ENCODE measurements at places on chromosomes 2 and 18.

DNA sequence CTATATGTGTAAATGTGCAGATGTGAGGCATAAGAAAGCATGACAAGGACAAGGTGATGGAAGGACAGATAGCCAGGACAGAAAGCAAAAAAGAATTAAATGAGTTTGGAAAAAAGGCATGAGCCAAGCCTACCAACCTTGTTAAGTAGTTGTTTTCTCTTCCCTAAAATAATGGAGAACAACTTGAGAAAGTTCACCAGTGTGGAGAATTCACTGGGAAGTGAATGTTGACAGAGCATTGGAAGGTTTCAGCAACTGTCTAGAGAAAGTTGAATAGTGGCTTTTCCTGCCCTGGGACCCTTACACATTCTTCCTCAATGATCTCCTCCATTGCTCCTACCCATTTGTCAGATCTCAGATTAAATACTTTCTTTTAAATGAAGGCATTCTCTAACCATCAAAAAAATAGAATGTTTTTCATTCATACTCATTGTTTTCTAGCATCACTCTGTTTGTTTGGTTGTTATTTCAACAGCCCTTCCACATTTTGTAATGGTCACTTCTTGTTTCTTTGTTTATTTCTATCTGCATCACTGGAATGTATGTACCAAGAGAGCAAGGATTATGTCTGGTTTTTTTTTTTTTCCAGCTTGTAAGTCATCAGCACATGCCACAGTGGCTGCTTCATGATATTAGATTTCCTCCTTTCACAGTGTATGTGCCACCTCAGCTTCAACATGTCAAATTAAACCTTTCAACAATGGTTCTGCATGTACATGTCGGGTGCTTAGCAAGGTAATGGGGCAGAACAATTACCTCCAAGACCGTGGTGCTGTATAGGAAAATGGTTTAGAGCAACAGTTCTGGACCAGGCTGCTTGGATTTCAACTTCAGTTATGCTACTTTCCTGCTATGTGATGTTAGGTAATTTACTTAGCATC is 586.0 kb upstream of the VRK2 start:
- DNase-seq, result no peak

DNA sequence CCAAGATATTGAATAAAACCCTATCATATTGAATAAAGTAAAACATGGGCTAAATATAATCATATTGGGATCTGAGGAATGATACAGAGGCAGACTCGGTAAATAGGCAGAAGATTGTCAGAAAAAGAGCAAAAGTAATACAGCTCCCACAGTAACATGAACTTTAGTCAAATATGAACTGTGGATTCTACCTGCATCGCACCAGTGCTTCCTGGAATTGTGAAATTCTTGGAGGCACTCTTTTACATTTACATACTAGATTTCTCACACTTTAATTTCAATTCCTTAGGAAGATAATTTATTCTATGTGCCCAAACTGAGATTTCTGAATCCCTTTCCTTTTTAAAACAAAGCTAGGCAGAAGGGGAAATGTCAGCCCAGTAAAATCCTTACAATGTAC is 325.1 kb upstream of the SLC39A10 start:
- no peak for DNase-seq

GRCh38 chr2:120287183-120288015 is 34.7 kb downstream of the RALB start:
- DNase-seq, result peak; percentile 90

GRCh38 chr2:221467610-221468009 is 104.5 kb downstream of the EPHA4 start:
- no peak for DNase-seq

GRCh38 chr2:169112841-169113240 is 43.5 kb downstream of the DHRS9 start:
- no peak for DNase-seq

DNA sequence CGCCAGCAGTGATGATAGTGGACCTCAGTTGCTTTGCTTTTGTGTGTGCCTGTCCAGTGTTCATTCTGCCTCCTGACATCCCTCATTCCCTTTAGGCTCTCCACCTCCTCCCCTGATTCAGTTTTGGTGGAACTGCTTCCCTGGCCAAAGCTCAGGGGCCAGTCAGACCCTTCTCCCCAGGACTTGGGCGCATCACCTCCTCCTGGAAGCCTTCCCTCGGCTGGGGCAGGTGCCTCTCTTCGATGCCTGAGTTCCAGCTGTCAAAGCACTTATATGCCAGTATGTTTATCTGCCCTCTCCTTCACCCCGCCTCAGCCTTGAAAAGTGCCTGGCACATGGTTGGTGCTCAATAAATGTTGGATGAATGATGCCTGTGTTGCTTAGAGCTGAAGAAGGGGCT is 11.5 kb downstream of the NMUR1 start:
- DNase-seq, result no peak

- DNase-seq, result no peak
These were observed 38.4 kb downstream of the ADAM17 start for GRCh38 chr2:9517118-9517782.

GRCh38 chr18:47413327-47413726 is 161.9 kb upstream of the SKOR2 start:
- no peak for DNase-seq

GRCh38 chr2:10374362-10374943 is 71.7 kb downstream of the HPCAL1 start:
- no peak for DNase-seq

GRCh38 chr2:168035458-168035857 is 211.9 kb downstream of the STK39 start:
- no peak for DNase-seq

GRCh38 chr2:207423886-207424285 is 105.9 kb upstream of the CREB1 start:
- peak; percentile 96 for DNase-seq

- DNase-seq, result no peak
These were observed 21.4 kb upstream of the TDRD15 start for GRCh38 chr2:21102356-21102755.

- DNase-seq, result no peak
These were observed 662.2 kb downstream of the XIRP2 start for GRCh38 chr2:167550448-167550847.

DNA sequence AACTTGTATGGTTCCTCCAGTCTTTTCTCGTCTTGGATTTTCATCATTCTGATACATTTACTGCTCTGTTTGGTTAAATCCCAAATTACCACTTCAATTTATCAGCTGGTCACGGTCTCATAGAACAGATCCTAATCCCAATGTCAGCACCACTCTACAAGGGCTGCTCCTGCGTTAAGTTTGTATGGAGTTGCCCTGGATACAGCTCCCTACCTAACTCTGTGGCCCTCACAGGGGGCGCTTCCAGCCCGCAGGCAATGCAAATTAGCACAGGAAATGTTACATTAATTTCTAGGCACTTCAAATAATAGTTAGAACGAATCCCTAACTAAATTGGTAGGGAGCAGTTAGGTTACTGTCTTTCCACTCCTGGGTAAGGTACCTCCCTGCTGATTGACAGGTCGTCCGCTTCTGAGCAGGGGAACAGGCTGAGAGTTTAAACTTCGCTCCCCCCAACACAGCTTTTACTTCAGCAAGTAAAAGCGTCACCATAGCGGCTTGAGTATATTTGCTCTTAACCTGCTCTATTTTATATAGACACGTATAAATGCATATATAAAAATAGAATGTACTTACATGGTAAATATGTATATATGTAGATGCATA is 238.5 kb upstream of the FANCL start:
- DNase-seq, result no peak

DNA sequence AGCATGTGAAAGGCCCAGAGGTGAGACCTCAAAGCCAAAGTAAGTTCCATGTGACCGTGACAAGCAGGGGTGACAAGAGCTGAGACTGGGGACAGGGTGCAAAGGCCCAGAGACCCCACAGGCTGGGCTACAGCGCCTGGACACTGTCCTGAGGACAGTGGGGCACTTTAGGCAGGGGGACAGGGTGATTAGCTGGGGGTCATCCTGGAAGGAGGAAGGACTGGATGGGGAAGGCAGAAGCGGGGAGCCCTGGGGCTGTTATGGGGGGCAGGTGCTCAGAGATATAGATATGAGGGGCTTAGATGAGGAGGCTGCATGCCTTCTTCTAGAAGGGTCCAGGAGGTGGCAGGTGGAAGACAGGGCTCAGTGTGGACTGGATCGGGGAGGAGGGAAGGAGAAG is 31.5 kb downstream of the KIF1A start:
- DNase-seq, result no peak

DNA sequence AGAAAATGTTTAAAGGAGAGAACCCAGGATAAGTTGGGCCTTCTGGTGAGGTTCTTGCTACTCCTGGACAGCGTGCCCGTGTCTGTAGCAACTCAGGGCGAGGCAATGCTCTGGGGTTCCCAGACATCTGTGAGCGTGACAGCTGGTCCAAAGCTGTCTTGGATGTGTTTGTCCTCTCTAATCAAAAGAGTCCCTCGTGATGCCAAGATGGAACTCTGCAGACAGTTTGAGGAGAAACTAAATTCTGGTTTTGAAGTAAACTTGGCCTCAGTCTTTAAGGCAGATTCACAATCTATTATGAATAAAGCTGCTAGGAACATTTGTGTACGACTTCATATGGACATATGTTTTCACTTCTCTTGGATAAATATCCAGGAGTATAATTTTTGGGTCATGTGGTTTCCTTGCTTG is 47.3 kb downstream of the TMEM17 start:
- no peak for DNase-seq

DNA sequence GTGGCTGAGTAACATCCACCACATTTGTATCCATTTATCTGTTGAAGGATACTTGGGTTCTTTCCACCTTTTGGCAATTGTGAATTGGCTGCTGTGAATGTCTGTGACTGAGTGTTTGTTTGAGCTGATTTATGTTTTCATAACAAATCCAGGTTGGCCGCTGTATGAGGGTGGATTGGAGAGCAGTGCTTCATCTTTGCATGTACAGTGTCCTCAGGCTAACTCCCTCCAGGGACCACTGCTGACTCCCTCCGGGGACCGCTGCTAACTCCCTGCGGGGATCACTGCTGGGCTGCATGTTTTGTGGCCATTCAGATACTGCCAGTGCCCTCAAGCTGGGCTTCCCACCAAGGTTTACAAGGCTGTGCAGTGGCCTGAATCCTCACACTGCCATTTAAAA is 10.2 kb downstream of the BOK start:
- no peak for DNase-seq

DNA sequence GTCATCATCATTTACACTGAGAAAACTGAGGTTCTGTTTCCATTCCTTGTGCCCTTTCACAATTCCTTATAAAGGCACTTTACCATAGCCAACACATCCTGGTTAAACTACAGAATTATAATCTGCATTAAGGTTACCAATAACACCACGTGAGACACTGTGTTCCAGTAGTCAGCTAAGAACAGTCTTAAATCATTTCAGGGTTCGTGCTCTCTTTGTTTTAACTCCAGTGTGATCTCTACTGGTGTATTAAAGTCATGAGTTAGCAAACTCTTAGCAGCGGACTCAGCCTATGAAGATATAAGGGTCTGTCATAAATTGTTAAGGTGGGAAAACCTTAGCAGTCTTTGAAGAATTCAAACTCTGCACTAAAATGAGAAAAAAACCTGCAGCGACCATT is 53.0 kb downstream of the TCF4 start:
- DNase-seq, result no peak

DNA sequence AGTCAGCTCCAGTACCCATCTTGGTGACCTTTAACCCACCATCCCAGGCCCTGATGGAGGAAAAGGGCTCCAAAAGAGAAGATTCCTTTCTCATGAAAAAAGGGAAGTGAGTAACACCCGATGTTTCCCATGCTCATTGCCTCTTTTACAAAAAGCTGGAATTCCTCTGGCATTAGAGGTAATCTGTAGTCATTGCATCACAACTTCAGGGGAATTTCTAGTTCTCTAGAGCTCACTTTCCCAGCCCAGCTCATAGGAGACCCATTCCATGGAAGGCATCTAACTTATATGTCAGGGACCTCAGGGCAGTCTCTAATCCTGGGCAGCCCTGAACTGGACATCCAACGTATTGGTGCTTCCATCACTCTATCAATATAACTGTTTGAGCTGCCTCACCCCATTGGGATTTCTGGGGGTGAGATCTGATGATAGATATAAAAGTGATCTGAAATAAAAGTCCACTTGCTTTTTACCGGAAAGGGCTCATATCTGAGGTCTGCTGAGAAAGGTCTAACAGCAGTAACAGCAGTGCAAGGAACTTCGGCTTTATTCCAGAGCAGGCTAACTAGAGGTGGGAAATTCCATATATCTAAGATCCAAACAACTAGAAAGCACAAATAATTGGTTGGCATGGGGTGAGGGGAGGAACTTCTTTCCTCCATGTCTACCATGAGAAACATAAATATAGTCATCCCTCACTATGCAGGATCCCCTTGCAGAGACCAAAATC is 106.1 kb downstream of the ETAA1 start:
- peak; percentile 79 for DNase-seq

DNA sequence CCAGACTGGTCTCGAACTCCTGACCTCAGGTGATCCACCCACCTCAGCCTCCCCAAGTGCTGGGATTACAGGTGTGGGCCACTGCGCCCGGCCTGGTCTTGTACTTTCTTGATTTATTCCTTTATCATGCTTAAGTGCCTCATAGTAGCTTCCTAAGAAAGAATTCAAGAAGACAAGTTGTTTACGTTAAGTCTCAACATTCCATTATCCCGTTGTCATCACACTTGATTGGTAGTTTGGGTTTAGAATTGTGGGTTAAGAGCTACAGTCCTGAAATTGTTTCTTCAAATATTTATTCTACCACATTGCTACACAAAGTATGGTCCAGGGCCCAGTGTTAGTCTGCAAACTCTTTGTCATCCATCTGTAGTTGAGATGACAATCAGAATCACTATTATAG is 194.0 kb downstream of the VWC2L start:
- peak; percentile 34 for DNase-seq

DNA sequence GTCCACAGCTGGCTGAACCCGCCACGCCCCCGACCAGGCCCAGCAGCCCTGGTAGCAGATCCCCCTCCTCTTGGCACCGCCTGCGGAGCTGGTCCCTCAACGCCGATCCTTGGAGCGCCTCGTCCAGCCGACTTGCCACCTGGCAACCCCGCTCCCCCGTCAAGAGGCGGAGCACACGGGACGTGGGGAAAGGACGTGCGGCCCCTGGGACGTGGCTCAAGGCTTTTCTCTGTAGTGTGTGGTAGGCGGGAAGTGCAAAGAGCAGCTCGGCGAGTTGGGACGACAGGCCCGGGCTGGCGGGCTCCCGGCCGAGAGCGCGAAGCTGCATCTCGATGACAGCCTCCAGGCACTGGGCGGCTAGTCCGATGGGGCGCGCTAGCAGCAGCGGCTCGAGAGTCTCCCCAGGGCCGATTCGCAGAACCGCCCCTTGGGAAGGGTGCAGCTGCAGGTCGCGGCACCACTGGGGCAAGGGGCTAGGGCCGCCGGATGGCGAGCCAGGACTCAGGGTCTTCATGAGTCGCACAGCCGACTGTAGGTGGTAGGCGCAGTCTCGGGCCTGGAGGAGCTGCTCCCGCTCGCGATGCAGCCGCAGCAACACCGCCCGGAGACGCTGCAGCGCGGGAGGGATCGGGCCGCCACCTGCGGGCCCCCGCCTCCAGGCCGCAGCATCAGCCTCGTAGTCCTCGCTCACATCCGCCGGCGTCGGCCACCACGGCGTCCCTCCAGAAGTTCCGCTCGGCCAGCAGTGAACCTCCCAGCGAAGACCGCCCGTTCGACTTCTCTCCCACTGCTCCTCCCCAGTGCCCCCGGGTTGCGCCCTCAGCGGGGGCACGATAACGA is 617 bp downstream of the CCDC142 start:
- DNase-seq, result no peak

GRCh38 chr2:227004482-227004881 is 159.5 kb downstream of the COL4A4 start:
- no peak for DNase-seq

- no peak for DNase-seq
These were observed 16.8 kb downstream of the KIF1A start for GRCh38 chr2:240803191-240803590.
